Activated CD4-positive, alpha-beta T cell treated with anti-CD3 and anti-CD28 coated beads, Interleukin-2, amount 50 U/mL, for 48 hours (primary cell): ENCODE measurements at places on chromosomes 1 and 21.

DNA sequence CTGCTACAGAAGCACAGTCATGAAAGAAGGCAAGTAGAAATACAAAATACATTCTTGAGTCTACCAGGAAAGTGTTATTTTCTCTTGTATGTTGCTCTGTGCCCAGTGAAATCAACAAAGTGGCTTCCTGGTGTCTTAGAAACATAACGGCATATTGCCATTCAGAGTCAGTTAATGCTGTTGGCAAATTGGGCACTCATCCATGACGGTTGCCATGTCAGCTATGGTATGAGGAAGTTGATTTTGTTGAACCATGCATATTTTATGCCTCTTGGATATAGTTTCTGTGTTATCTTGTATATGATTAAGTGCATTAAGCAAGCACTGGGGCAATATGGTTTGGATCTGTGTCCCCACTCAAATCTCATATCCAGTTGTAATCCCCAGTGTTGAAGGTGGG lies 153.1 kb upstream of the CXADR start:
- DNase-seq: no peak

DNA sequence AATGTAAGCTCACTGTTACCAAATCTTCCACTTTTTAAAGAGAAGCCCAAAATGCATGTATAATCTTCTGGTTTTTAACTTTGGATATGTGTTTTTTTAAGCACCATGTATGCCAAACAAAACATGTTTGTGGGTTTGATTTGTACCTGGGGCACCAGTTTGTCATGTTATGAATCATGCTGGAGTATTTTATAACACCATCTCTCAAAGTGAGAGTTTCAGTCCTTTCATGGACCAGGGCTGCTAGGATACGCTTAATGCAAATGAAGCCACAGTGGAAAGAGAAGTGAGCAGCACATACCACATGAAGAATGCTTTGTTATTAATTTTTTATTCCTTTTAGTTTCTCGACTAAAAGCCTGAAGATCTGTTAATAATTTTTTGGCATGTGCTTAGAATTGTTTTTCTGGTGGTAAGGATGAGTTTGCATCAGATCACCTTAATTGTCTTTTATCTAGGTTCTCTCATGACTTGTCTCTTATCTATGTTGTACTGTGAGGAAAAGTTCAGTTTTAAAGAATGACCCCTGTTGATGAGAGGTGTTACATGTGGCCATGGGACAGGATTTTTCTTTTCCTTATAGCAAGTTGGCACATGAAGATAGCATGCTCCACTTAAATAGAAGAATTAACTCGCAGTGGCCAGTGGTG lies 2.0 kb upstream of the RABGAP1L start:
- DNase-seq: peak; percentile 41

DNA sequence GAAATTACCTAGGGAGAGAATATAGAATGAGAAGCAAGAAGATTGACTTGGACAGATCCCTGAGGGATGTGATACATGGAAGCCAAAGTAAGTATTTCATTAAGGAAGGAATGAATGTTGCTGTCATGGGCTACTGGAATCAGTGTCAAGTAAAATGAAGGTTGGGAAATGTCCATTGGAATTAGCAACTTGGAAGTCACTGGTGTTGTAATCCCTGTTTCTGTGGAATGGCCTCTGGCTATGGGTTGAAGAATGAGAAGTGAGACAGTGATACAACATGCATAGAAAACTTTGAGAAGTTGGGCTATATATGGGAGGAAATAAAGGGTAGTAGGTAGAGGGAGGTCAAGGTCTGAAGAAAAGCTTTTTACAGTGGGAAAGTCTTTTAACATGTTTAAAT lies 54.7 kb downstream of the CCDC18 start:
- no peak for DNase-seq

DNA sequence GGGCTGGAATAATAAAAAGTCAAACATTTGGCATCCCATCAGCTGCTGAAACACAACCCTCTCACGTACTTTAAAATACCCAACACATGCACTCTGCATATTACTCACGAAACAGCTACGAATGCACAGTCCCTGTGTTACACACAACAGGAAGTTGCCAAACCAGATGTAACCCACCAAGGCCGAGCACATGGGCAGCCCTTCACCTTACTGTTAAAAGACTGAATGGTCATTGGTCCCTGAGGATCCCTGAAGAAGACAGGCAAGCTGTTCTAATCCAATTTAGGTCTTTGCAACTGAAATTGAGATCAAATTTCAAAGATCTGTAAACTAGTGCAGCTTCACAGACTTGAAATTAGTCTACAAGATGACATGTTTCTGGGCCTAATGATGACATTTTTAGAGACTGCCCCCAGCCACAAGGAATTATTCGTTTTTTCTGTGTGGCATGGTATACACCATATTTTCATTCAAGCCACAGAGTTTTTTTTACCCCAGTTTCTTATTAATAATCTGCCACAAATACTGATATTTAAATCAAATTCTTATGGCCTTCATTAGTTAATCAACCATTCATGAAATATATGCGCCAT lies 25.6 kb upstream of the IER5 start:
- DNase-seq: peak; percentile 28

- DNase-seq: no peak
Observed at GRCh38 chr21:25501462-25501861, 105.8 kb downstream of the MRPL39 start.
